ENCODE measurements at places on chromosomes 2 and 18. TPM values are rescaled to one million over a fixed set of nuclear protein-coding genes. Genes with fewer than 3 reads are reported as not detected.

DNA sequence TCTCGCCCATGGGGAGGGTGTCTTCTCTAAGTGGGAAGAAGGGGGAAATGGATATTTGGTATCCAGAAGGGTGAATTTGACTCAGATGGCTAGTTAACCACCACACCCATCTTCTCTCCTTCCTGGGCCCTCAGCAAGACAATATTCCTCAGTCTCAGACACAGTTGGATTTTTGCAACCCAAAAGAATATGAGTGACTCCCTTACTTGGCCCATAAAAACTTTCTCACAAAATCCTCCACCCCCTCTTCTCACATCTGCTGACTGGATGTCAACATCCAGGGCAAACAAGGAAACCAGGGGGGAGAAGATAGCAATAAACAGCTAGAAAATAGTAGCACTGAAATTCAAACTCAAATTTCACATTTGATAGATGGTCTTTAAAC lies 35.3 kb upstream of the GCC2 start:
- no peak overlapping the region for H3K27ac ChIP-seq
- no peak for DNase-seq
- no peak overlapping the region for H3K4me3 ChIP-seq
- no peaks in the 10 kb centered on the region for H3K4me1 ChIP-seq
- no peaks in the 10 kb centered on the region for H3K27me3 ChIP-seq

- no peak overlapping the region for H3K27ac ChIP-seq
- peaks cover 5% of the 10 kb centered on the region for H3K36me3 ChIP-seq
- H3K4me1 ChIP-seq, result no peaks in the 10 kb centered on the region
- no peaks in the 10 kb centered on the region for H3K27me3 ChIP-seq
- H3K4me3 ChIP-seq, result no peak overlapping the region
Measured at GRCh38 chr2:65045651-65046050, 10.6 kb upstream of the CEP68 start.

Gene CIB4
- total RNA-seq, result not detected

GRCh38 chr18:31041271-31042083 lies 1.1 kb downstream of the DSC3 start:
- H3K4me3 ChIP-seq, result peak overlapping the region; percentile 98
- H3K27ac ChIP-seq, result peak overlapping the region; percentile 94
- DNase-seq, result peak; percentile 70
- peaks cover 13% of the 10 kb centered on the region for H3K4me1 ChIP-seq

DNA sequence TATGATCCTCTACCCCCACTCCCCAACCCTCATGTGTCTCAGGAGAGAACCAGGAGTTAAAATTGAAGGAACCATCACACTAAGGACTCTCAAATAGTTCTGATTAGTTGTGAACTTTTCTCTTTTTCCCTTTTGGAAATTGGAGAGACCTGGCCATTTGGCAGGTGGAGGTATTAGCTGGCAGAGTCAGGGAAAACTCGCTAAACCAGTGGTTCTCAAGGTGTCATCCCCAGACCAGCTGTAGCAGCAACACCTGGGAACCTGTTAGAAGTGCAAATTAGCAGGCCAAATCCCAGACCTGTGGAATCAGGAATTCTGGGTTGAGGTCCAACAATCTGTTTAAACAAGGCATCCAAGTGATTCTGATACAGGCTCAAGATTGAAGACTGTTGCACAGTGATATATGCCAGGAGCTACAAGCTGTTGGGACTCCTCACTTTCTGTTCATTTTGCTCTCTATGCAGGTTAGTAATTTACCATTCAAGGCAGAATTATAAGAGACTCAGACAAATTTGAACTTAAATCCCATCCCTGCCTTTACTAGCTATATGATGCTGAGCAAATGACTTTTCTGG lies 2.8 kb upstream of the TMEM131 start:
- H3K27me3 ChIP-seq, result no peaks in the 10 kb centered on the region
- peaks cover 15% of the 10 kb centered on the region for H3K4me1 ChIP-seq
- no peaks in the 10 kb centered on the region for H3K36me3 ChIP-seq

GRCh38 chr2:74290466-74291217 lies 52.6 kb downstream of the SLC4A5 start:
- no peaks in the 10 kb centered on the region for H3K27me3 ChIP-seq
- no peak overlapping the region for H3K4me3 ChIP-seq

DNA sequence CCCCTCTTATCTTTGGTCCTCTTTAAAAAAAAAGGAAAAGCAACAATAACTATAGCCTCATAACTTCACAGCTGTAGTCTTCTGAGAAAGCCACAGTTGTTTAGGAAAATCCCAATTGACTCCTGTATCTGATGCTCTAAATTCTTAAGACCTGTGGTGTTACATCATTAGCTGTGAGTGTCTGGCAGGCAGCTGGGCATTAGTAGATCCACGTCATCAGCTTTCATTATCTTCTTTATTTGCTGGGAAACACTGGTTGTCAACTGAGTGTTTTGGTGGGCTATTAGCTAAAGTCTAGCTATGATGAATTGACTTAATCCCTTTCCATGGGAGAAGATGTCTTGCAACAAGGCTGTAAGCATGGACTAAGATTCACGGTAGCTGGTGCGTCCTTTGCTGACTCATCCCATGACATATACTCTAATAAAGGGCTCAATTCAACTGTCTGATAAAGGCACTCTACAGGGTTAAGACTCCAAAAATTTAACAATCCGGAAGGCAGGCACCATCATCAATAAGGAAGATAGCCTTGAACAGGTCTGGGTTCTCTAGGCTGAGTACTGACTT lies 517.2 kb downstream of the PLCL1 start:
- no peak overlapping the region for H3K27ac ChIP-seq
- H3K36me3 ChIP-seq, result no peaks in the 10 kb centered on the region
- DNase-seq, result no peak
- H3K4me3 ChIP-seq, result no peak overlapping the region

Gene AFF3
- 29.2 TPM for total RNA-seq

DNA sequence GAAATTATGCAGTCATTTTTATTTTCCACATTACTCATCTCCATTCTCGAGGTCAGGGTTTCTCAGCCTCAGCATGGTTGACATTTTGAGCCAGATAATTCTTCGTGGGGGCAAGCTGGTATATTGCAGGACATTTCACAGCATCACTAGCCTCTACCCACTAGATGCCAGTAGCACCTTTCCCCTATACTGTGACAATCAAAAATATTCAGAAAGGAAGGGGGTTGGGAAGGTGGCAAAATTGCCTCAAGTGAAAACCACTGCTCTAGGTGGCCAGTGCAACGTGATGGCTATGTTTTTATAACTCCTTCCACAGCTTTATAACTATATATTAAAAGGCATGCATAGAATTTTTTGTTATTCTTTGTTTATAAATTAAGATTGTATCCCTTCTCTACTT lies 294.5 kb downstream of the CNTNAP5 start:
- H3K27ac ChIP-seq, result no peak overlapping the region
- H3K27me3 ChIP-seq, result no peaks in the 10 kb centered on the region
- peaks cover 19% of the 10 kb centered on the region for H3K4me1 ChIP-seq
- DNase-seq, result no peak
- no peaks in the 10 kb centered on the region for H3K36me3 ChIP-seq
- no peak overlapping the region for H3K4me3 ChIP-seq

Gene ACTG2
- total RNA-seq, result 4.2 TPM

GRCh38 chr2:237148624-237149023 lies 62.9 kb downstream of the COPS8 start:
- H3K4me1 ChIP-seq, result no peaks in the 10 kb centered on the region
- no peak for DNase-seq
- peaks cover 10% of the 10 kb centered on the region for H3K27me3 ChIP-seq
- H3K27ac ChIP-seq, result no peak overlapping the region
- H3K4me3 ChIP-seq, result no peak overlapping the region
- no peaks in the 10 kb centered on the region for H3K36me3 ChIP-seq

DNA sequence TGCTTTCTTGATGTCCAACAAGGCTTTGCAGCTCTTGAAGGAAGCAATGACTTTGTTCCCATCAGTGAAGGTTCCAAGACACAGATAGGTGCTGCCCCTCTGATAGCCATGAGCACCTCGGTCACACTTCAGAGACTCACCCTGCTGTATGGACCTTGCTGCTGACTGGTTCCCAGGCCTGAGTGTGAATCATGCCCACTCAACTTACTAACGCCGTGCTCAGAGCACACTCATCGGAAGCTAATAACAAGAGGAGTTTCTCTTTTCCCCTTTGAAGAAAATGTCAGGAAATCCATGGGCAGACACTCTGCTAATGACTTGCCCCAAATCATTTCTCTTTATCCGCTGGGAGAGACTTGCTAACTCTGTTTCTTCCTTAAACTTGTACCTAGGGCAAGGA lies 83.8 kb upstream of the ARL4C start:
- H3K4me1 ChIP-seq, result peaks cover 24% of the 10 kb centered on the region
- H3K27ac ChIP-seq, result no peak overlapping the region
- no peak for DNase-seq

DNA sequence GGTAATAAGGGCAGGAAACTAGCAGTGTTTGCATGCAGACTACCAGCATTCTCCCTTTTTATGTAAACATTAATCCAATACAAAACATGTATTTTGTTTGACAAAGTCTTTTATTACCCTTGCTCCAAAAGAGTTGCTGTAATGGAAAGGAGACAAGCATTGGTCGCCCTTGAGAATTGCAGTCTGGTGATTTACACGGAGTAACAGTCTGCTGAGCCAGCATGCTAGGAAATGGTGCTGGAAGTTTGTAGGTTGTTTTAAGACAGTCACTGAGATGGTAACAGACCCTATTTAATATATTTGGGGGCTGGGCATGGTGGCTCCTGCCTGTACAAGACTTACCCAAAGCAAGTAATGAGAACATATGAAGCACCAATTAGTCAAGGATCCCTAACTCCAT lies 2.8 kb upstream of the PRKCE start:
- H3K27me3 ChIP-seq, result peaks cover 37% of the 10 kb centered on the region
- no peak for DNase-seq
- H3K4me1 ChIP-seq, result peaks cover 21% of the 10 kb centered on the region
- H3K4me3 ChIP-seq, result peak overlapping the region; percentile 68
- no peak overlapping the region for H3K27ac ChIP-seq

GRCh38 chr2:109133746-109134145 lies 4.7 kb downstream of the SH3RF3 start:
- H3K4me3 ChIP-seq, result no peak overlapping the region
- H3K36me3 ChIP-seq, result no peaks in the 10 kb centered on the region
- DNase-seq, result no peak
- peaks cover 59% of the 10 kb centered on the region for H3K27me3 ChIP-seq
- H3K4me1 ChIP-seq, result peaks cover 39% of the 10 kb centered on the region

DNA sequence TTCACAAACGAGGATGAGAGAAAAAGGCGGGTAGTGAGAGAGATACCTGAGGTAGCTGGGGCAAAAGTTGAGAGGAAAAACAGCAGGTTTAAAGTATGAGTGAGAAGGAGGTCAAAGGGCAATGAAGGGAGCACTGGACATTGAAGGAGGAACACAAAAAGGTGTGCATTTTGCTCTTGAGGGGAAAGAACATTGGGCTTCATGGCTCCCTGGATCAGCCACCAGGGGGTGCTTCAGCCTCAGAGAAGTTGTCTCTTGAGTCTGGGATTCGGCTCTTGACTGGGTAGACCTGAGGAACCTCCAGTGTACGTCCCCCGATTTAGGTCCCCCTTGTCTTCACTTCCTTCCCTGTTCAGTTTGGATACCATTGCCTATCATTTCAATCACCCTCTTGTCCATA lies 128.5 kb downstream of the RAPGEF4 start:
- no peaks in the 10 kb centered on the region for H3K27me3 ChIP-seq
- no peak for DNase-seq
- no peak overlapping the region for H3K4me3 ChIP-seq
- no peak overlapping the region for H3K27ac ChIP-seq
- H3K4me1 ChIP-seq, result peaks cover 19% of the 10 kb centered on the region

Gene NCKAP5
- 7.7 TPM for total RNA-seq

- DNase-seq, result no peak
- H3K36me3 ChIP-seq, result peaks cover 34% of the 10 kb centered on the region
- no peaks in the 10 kb centered on the region for H3K27me3 ChIP-seq
Measured at GRCh38 chr2:74959106-74959751, 786 bp downstream of the POLE4 start.

DNA sequence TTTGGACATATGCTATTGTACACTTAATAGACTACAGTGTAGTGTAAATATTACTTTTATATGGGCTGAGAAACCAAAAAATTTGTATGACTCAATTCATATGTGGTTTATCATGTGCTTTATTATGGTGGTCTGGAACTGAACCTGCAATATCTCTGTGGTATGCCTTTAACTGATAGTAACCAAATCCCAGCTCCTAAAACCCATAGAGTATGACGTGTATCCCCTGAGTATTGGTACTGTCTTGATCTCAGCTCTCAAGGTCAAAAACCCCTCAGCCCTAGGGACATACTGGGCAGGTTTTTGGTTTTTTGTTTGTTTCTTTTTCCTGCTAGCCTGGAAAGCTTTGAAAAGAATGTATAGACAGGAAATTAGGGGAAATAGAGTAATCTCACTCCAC lies 42.2 kb upstream of the ARHGAP15 start:
- no peaks in the 10 kb centered on the region for H3K4me1 ChIP-seq
- DNase-seq, result no peak
- no peaks in the 10 kb centered on the region for H3K36me3 ChIP-seq
- H3K27me3 ChIP-seq, result no peaks in the 10 kb centered on the region
- H3K4me3 ChIP-seq, result no peak overlapping the region
- no peak overlapping the region for H3K27ac ChIP-seq

GRCh38 chr18:78779996-78780718 lies 199.5 kb upstream of the SALL3 start:
- H3K4me1 ChIP-seq, result no peaks in the 10 kb centered on the region
- H3K27me3 ChIP-seq, result peaks cover 6% of the 10 kb centered on the region
- H3K27ac ChIP-seq, result no peak overlapping the region

DNA sequence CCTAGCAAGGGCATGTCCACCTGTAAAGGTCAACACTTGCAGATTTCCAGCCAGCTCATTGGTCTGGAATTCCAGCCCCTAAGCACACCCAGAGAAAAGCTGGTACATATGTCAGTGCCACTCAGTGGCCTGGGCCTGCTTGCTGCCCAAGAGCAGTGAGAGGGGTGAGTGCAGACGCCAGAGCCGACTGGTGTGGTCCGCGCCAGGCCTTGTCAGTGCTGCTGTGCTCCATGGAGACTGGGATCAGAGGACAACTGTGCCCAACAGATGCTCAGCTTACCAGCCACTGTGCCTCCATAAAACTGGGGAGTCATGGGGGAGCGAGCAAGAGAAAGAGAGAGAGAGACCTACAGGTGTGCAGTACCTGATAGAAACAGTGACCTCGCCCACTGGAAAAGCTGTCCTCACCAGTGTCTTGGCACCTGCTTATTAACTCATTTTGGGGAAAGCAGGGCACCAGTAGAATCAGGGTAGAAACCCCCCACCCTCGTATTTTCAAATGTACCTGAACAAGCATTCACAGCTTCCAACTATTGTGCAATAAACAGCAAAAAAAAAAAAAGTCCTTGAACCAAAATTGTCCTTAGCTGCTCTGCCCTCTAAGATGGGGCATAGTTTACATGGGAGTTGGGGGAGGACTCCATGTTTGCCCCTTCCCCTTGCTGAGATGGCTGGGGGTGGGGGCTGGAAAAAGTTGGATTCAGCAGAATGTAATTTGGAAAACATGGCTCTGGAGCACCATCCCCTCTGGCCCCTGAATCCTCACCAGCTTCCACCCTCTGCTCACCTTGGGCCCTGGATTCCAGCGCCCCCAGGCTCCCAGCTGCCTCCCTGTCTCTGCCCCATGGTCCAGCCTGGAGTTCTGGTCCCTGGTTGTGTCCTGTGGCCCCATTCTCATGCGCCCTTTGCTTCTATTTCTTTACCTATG lies 1.4 kb upstream of the SP140L start:
- DNase-seq, result no peak
- peak overlapping the region; percentile 56 for H3K27ac ChIP-seq
- H3K27me3 ChIP-seq, result peaks cover 3% of the 10 kb centered on the region
- peaks cover 7% of the 10 kb centered on the region for H3K4me1 ChIP-seq
- H3K4me3 ChIP-seq, result no peak overlapping the region

Gene RNF103
- total RNA-seq, result 21.2 TPM

Gene RGPD3
- total RNA-seq, result 0.17 TPM
